A549 treated with AZD2906 at 1 μM for 4 hours (cell line): ENCODE measurements at places on chromosomes 7 and 10. TPM values are rescaled to one million over a fixed set of nuclear protein-coding genes. Genes with fewer than 3 reads are reported as not detected.

The ZNF107 gene
- total RNA-seq: 1.9 to 2.9 TPM (median 2.3 TPM) in 5 replicates

The OPN1SW gene
- not detected in 5 replicates for total RNA-seq

The ATXN7L1 gene
- 5.5 to 6.4 TPM (median 5.8 TPM) in 5 replicates for total RNA-seq

The FFAR4 gene
- total RNA-seq: 0.04 to 0.14 TPM (median 0.09 TPM) in 5 replicates

The SPDYE6 gene
- not detected in 5 replicates for total RNA-seq

The CHRM2 gene
- total RNA-seq: not detected in 5 replicates

The WNT8B gene
- 0.03 TPM in 1 of 5 replicates, not detected in the others for total RNA-seq

The TBXAS1 gene
- total RNA-seq: 13.9 to 16.9 TPM (median 15.9 TPM) in 5 replicates

The KCND2 gene
- not detected in 5 replicates for total RNA-seq

The AGMO gene
- total RNA-seq: 0.77 to 1.3 TPM (median 1.2 TPM) in 5 replicates

The TMEM106B gene
- 30.5 to 32.4 TPM (median 31.8 TPM) in 5 replicates for total RNA-seq

The MSMB gene
- not detected in 5 replicates for total RNA-seq

The TMEM178B gene
- total RNA-seq: 1.1 to 1.5 TPM (median 1.3 TPM) in 5 replicates

The OR2A5 gene
- not detected in 5 replicates for total RNA-seq

The ING3 gene
- total RNA-seq: 4.8 to 5.4 TPM (median 5.2 TPM) in 5 replicates

The URGCP gene
- 25.9 to 28.5 TPM (median 28.1 TPM) in 5 replicates for total RNA-seq

The ANKRD30A gene
- 0.49 to 0.92 TPM (median 0.66 TPM) in 5 replicates for total RNA-seq

The AZGP1 gene
- total RNA-seq: 0.17 TPM in 1 of 5 replicates, not detected in the others

The NPSR1 gene
- not detected in 5 replicates for total RNA-seq

The PSMG3 gene
- total RNA-seq: 74.2 to 96.7 TPM (median 89.0 TPM) in 5 replicates

The SFTPA2 gene
- total RNA-seq: not detected in 5 replicates

The ITIH5 gene
- 0.05 to 0.09 TPM (median 0.06 TPM) in 5 replicates for total RNA-seq

The HMX3 gene
- 0.06 to 0.10 TPM (median 0.09 TPM) in 4 of 5 replicates, not detected in the other for total RNA-seq

The CACNA2D1 gene
- 5.3 to 12.5 TPM (median 7.9 TPM) in 5 replicates for total RNA-seq

The UPK3B gene
- total RNA-seq: 11.5 to 19.9 TPM (median 17.5 TPM) in 5 replicates

The ADIRF gene
- 0.19 to 0.30 TPM in 2 of 5 replicates, not detected in the others for total RNA-seq

The OR9A2 gene
- not detected in 5 replicates for total RNA-seq

The AIFM2 gene
- total RNA-seq: 28.4 to 36.8 TPM (median 34.3 TPM) in 5 replicates

The ZNF853 gene
- 1.9 to 2.8 TPM (median 2.5 TPM) in 5 replicates for total RNA-seq

The BLVRA gene
- 71.9 to 86.5 TPM (median 74.9 TPM) in 5 replicates for total RNA-seq

The SEMA3D gene
- 0.05 to 0.07 TPM (median 0.05 TPM) in 4 of 5 replicates, not detected in the other for total RNA-seq

The PKD2L1 gene
- 0.06 to 0.33 TPM (median 0.16 TPM) in 4 of 5 replicates, not detected in the other for total RNA-seq

The CYP2C9 gene
- total RNA-seq: 0.09 TPM in 1 of 5 replicates, not detected in the others

The PFKFB3 gene
- total RNA-seq: 115 to 140 TPM (median 134 TPM) in 5 replicates

The AGAP6 gene
- total RNA-seq: 6.5 to 9.6 TPM (median 8.1 TPM) in 5 replicates

The ZNF467 gene
- 0.92 to 1.6 TPM (median 1.2 TPM) in 5 replicates for total RNA-seq

The CTAGE8 gene
- not detected in 5 replicates for total RNA-seq

The TMEM236 gene
- total RNA-seq: 0.03 to 0.07 TPM (median 0.05 TPM) in 5 replicates

The PRF1 gene
- 0.03 TPM in 1 of 5 replicates, not detected in the others for total RNA-seq

The MACROH2A2 gene
- total RNA-seq: 23.6 to 28.1 TPM (median 26.2 TPM) in 5 replicates

The FAM13C gene
- 0.06 to 0.09 TPM (median 0.08 TPM) in 5 replicates for total RNA-seq

The UCN3 gene
- total RNA-seq: not detected in 5 replicates

The ABCA13 gene
- 0.03 to 0.07 TPM (median 0.06 TPM) in 5 replicates for total RNA-seq

The NYAP1 gene
- 4.1 to 7.9 TPM (median 6.7 TPM) in 5 replicates for total RNA-seq

The GJD4 gene
- not detected in 5 replicates for total RNA-seq
